M059J (cell line): ENCODE measurements at places on chromosomes 3 and 15.

DNA sequence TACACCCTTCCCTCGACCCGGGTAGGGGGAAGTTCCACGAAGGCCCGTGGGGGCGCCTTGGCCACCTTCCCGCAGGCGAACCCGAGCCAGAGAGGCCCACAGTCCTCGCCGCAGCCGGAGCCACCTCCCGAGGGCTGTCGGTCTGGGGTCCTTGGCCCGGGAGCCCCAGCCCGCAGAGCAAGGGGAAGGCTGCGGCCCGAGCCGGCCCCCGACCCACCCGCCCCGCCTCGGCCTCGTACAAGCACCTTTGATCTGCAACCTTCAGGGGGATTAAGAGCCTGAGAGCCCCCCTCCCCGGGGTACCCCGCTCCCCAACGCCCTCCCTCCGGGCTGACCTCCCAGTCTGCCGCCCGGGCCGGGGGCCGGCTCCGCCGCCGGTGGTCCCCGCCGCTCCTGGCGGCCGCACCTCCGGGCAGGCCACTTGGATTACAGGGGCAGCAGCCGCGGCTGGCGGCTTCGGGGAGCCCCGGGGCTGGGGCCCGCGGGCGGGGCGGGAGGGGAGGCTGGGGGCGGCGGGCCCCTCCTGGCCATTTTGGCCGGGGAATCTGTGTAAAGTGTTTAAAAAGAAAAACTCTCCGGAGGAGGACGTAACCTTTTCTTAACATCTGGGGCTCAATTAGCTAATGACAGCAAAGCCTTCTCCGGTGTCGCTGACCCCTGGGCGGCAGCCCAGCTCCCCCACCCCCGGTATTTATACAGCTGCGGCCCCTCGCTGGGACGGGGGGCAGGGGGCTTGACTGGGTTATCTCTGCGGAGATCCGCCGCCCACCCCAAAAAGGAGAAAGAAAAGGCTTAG is 40.2 kb downstream of the EPHB3 start:
- no peak for DNase-seq

GRCh38 chr15:28094732-28095521 is 4.2 kb downstream of the OCA2 start:
- peak; percentile 16 for DNase-seq

DNA sequence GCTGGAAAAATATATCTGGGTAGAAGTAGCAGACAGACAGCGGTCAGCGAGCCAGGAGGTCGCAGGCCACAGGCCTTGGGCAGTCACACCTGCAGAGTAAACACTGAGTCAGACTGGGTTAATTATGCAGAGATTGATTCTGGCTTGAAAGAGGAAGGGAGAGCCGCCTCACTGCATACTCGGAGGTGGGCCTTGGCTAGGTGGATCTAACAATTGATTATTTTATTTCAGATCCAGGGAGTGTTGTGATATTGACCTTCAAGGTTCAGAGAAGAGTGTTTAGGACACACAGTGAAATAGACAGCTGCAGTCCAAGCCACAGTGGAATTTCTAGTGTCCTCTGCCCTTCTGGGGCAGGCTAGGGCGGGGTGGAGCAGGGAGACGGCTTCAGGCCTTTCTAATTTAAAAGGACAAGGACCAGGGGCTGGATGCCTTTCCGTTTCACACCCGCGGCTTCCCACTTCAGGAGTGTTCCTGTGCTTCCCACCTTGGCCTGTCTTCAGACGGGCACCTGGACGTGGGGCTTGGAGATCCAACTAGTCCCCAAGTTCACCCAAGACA is 237.3 kb downstream of the XXYLT1 start:
- peak; percentile 83 for DNase-seq

GRCh38 chr3:183114384-183115178 is 15.3 kb upstream of the MCCC1 start:
- DNase-seq, result no peak

DNA sequence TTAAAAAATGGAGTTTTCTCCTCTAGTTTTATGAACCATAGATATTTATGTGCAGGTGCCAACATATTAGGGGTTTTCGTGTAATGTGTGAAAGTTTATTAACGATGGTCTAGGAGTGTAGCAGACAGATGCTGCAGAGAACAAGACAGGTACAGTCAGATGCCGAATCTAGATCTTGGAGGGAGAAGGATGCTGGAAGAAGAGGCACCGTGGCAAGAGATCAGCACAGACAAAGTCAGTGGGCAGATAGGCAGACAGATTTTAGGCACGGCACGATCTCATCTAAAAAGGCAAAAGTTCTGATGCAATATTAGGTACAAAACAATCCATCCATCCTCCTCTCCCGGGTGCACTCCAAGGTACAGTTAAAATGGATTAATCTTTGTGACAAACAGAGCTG is 161.6 kb downstream of the TIGIT start:
- DNase-seq, result peak; percentile 23

- DNase-seq, result no peak
Observed at GRCh38 chr3:197241173-197241572, 57.2 kb downstream of the DLG1 start.

DNA sequence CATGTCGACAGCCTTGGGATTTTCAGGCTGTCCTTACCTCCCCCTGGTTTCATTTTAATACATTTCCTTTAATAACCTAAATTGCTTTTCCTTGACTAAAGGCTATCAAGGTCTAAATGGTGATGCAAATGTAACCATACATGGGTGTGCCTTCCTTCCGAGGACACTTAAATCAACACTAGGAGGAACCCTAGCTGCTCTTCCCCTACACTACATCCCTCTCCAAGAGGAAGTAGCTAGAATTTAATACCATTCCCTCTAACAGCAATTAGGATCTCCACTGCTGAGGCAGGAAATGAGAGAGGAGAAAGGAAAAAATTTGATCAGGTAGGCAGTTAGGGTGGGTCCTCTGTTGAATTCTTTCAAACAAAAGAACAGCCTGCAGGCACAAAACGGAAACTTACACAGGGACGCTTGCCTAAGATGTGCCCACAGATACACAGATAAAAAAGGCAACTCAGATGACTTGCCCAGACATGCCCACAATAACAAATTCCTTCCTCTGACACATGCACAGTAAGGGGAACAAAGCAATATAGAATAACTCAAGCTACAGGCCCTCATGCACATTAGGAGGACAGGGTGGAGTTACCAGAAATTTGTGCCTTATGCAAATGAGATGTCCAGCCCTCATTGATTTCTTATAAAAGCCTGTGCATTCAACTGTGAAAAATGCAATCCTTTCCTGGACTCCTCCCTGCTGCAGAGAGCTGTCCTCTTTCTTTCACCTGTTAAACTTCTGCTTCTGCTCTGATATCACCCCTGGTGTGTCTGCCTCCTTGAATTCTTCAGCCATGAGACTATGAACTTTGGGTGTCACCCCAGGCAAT is 1024.4 kb upstream of the CADM2 start:
- no peak for DNase-seq

GRCh38 chr3:48505146-48505545 is 1.2 kb upstream of the SHISA5 start:
- no peak for DNase-seq

GRCh38 chr3:5226783-5227182 is 39.3 kb downstream of the EDEM1 start:
- peak; percentile 24 for DNase-seq

DNA sequence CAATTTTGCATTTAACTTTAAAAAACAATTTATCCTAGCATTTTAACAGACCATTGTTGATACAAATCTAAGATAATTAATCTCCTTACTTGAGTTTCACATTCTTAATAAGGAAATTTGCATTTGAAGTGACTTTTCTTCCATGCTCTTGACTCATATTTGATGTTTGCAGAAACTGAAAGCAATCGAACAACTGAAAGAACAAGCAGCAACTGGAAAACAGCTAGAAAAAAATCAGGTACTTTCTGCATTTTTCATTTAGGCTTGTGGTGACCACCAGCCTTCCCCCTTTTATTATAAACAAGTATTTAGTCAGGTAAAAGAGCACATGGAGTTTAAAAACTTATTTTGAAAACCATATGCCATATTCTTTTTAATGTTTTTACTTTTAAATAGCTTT is 20.1 kb upstream of the SELENOT start:
- DNase-seq, result no peak

DNA sequence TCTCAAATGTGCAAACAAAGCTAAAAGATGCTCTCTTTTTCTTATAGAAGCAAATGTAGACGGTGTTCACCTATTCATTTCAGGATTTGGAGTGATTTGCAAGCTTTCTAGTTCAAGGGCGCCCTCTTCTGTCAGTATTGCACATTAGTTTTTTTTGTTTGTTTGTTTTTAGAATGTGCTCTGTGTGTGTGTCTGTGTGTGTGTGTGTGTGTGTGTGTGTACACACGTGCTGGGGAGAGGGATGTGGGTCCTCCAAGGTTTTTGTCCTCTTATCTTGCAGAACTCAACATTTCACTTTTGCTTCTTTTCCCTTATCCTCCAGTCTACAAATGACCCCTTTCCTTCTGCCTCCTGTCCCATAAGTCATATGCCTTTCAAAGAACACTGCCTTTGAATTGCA is 23.5 kb downstream of the DNAH1 start:
- peak; percentile 72 for DNase-seq

DNA sequence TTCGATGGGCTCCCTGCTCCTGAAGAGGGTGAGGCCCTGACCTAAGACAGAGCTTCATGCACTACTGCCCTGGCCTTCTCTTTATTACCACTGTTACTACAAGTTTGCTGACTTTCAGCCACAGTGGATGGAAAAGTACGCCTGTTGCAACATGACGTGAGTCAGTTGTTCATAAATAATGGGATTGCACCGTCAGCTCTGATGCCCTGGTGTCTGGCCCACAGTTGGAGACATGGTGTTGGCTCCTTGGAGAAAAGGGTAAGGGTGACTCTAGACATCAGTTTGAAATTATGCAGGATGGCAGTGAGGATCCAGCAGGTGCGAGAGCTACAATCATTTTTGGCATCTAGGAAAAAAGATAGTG is 5.5 kb downstream of the PAQR5 start:
- peak; percentile 90 for DNase-seq

GRCh38 chr15:67758619-67759300 is 66.5 kb upstream of the SKOR1 start:
- DNase-seq, result no peak
